ENCODE measurements at places on chromosomes 7 and 10.

GRCh38 chr7:107404740-107405537, 64.9 kb upstream of the GPR22 start:
- DNase-seq = no peak

DNA sequence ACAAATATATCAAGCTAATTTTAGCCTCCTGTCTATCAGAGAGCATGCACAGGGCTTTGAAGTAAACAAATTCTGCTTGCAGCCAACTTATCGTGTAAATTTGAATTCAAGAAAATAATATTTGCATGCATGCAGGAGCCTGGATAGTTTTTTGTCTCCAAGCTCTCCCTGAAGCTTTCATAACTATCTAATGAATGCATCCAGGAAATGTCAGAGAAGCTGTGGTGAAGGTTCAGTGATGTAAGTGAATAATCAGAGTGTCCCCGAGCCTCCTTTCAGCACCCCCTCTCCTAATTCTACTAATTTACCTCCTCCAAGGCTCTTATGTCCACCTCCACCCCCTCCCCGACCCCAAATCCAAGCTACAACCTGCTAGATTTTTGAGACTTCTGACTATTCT, 172.0 kb upstream of the ZNF32 start:
- no peak for DNase-seq

DNA sequence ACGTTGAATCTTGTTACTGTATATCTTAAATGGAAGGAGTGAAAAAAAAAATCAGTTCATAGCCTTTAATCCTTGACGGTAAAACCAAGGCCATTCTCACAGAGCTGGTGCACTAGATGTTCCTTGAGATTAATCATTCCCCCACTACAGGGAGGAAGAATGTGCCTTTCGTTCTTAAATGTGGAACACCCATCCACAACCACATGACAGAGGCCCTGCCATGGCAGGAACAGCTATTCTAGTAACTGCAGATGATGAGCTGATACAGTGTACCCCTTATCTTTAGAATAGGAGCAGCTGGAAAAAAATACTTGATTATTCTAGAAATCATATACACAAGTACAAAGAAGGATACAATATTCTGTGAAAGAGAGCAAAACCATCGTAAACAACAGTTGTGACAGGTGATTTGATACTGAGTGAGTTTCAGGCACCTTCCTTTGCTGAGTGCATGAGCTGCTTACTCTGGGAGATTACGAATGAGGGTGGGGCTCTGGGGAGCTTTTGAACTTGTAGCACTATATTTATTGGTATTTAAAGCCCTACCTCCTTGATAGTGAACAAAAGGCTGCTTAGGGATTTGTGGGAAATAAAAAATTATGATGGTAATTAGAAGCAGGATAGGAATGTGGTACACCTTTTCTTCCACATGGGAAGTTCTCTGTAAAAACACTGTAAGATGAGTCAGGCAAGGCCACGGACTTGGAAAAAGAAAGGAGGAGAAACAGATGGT, 244.4 kb upstream of the SLC26A5 start:
- no peak for DNase-seq

DNA sequence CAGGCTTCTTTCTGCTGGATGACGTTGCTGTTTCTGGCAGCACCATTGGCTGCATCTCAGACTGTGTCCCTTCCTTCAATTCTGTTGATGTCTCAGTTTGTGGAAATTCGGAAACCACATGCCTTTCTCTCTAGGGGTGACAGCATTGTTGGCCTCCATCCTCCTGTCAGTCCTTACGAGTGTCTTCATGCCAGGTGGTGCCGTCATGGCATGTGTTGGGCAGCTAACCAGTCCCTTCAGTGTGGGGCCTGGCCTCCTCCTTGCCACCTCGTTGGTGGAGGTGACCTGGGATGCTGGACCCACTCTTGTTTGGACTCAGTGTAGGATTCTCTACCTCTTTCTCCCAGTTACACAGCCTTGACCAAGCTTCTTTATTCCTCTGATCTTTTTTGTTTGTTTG, 111.6 kb upstream of the INSYN2A start:
- no peak for DNase-seq

GRCh38 chr7:48171202-48171601, at the start of gene ABCA13:
Gene ABCA13, plus strand, starts transcription at chr7:48171458. Its CDS starts 26 bp downstream, at chr7:48171484.
- DNase-seq = no peak

DNA sequence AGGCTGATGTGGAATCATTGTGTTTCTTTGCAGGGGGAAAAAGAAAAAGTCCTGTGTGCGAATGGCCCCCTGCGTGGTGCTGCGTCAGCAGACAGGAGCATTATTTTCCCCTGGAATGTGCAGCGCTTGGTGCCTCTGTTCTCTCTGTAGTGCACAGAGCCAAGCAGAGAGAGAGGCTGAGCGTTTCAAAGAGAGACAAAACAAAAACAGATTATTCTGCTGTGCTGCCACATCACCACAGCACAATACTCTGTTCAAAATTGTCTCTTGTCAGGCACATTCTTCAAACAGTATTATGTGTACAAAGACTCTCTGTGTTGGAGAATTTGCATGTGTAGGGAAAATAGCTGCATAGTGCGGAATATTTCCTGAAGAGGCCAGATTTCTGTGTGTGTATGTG, 609.0 kb downstream of the SDK1 start:
- no peak for DNase-seq

GRCh38 chr7:2774935-2775334, 69.2 kb downstream of the GNA12 start:
- no peak for DNase-seq

DNA sequence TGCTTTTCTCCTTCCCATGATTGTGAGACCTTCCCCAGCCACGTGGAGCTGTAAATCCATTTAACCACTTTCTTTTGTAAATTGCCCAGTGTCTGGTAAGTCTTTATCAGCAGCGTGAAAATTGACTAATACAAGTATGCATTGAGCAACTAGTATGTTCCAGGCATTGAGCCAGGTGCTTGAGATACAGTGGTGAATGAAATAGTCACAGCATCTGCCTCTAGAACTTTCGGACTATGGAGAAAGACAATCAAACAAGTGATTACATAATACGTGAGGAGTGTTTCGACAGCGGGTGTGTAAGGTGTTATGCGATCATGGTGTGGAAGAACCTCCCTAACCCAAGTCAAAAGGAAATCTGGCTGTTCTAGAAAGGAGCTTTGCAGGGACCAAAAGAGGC, 21.6 kb upstream of the NUP205 start:
- no peak for DNase-seq

GRCh38 chr7:36984041-36984521, 259.8 kb upstream of the AOAH start:
- DNase-seq = no peak

DNA sequence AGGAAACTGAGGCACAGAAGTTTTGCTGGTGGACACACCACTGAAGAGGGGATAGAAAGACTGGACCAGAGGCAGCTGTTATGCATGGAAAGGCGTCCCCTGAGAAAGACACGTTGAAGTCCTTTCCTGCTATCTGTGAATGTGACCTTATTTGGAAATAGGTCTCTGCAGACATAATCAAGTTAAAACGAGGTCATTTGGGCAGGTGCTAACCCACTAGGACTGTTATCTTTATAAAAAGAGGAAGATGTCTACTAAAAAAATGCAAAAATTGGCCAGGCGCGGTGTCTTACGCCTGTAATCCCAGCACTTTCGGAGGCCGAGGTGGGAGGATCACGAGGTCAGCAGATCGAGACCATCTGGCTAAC, 31.6 kb downstream of the ELMO1 start:
- DNase-seq = no peak

- no peak for DNase-seq
Measured at GRCh38 chr10:80187060-80187459, 18.3 kb downstream of the ANXA11 start.

GRCh38 chr7:36305226-36305625, 84.4 kb upstream of the ANLN start:
- no peak for DNase-seq

DNA sequence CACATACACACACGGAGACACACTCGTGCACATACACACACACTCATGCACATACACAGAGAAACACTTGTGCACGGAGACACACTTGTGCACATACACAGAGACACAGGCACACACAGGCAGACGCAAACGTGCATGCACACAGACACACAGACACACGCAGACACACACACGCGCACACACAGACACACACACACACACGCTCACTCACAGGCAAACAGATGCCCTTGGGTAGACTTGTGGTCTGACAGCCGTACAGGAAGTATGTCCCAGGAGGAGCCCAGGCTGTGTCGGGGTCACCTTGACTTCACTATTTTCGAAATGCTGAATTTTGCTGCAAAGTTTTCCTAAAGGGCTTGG, 538.0 kb downstream of the DNAJB6 start:
- no peak for DNase-seq

- no peak for DNase-seq
Measured at GRCh38 chr7:98531717-98532116, 85.4 kb upstream of the NPTX2 start.

DNA sequence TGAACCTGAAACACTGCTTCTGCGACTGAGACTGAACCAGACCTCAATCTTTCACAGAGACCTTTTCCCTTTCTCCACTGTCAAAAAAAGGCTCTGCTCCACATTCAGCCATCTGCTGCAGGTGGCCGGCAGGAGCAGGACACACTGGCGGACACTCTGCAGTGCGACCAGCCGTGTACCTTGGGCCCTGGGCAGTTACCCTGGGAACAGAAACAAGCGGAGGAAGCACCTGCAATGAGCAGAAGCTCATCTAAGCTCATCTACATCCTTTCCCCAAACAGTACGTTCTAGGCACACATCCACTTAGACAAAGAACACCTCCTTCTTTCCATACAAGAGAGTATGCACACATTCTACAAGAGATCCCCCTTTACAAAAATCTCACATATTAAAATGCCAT, 22.8 kb downstream of the VOPP1 start:
- DNase-seq = no peak

GRCh38 chr7:101180130-101180755, at the start of gene NAT16:
Gene NAT16, minus strand, starts transcription at chr7:101180293. Its CDS starts 5,486 bp downstream, at chr7:101174807.
- no peak for DNase-seq

DNA sequence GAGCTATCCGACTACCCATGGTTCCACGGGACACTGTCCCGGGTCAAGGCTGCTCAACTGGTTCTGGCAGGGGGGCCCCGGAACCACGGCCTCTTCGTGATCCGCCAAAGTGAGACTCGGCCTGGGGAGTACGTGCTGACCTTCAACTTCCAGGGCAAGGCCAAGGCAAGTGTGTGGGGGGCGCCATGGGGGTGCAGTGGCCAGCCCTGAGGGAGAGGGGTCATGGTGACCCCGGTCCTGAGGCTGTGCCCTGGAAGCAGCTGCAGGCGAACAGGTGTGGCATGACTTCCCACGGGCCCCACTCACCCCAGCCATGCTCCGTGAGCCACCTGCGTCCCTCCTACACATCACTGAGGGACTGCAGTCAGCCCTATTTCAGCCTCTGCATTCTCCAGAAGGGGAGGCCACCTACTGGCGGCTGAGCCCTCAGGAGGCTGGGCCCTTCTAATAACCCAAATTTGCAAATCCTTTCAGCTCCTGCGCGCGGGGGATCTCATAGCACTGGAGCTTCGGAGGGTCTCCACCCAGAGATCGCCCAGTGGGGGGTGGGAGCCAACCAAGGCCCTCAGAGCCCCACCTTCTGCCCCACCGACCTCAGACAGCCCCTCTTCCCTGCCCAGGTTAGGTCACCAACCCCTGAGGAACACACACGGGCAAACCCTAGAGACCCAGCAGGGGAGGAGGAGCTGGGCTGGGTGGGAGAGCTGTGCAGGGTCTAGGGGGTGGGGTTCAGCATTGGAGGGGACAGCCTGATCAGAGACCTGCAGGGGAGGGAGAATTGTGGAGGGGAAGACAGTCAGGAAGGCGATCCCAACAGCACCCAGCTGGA, 30.8 kb downstream of the SH2B2 start:
- DNase-seq = no peak

DNA sequence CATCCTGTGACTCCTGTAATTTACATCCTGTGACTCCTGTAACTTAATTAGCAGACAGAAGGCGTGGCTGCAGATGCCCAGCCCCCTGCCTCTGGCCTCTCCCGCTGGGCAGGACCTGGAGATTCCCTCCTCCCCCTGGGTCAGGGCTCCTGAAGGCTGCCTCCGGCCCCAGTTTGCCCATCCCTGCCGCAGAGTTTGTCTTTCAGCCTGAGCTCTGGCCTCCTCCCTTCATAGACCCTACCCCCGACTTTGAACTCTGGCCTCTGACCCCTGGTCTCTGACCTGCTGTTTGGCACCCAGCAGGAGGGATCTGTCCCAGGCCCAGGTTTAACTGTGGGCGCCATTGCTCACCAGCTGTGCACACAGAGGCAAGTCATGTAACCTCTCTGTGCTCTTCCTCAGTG, 45.6 kb downstream of the ELFN1 start:
- DNase-seq = no peak

DNA sequence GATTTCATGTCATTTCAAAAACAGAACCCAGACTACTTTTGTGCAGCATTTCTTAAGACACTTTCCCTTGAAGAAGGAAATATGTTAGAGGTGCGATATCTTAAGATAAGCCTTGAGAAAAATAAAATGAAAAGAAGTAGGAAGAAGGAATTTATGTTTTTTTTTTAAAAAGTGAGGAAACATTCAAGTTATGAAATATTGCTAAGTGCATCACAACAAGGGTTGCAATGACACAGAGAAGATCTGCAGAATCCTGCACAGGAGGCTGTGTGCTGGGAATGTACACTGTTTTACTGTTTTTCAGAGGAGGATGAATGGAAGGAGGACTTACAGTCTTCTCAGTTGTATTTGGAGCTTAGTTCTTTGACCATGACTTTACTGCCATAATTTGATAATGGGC, 79.8 kb upstream of the NME8 start:
- no peak for DNase-seq

DNA sequence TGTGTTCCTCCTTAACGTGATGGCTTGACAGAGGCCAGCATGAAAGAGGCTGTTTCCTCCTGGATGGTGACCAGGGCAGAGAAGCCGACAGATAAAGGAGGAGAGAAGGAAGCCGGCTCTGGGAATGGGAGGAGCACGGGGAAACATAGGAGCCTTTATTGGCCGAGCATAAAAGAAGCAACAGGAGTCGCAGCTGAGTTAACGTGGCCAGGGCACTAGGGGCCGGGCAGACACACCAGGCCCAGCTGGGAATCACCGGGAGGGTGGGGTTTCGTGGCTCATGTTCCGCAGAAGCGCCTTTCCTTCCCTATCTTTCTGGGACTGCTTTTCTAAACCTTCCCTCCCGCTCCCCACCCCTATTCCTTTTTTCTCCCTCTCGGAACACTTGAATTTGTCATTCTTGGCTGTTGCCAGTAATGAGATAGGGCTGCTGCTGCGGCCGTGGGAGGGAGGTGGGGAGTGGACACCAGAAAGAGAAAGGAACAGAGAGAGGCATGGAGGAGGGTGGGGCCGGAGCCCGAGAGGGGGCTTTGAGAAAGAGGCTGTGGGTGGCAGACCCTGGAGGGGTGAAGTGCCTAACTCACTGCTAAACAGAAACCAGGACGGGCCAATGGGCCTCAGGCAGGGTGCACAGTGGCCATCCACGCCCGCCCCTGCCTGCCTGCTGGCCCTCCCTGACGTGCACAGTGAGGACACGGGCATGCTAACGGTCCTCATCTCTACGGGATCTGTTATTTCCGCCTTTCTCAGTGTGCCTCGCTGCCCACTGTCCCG, 65.2 kb downstream of the COL13A1 start:
- no peak for DNase-seq

GRCh38 chr10:61781969-61782403, 119.3 kb downstream of the CABCOCO1 start:
- DNase-seq = no peak

All from effector CD4-positive, alpha-beta T cell (primary cell).